ENCODE measurements at places on chromosomes 5 and 9.
A peak's percentile ranks its signal among the peaks of the same experiment; 100 is the strongest.

DNA sequence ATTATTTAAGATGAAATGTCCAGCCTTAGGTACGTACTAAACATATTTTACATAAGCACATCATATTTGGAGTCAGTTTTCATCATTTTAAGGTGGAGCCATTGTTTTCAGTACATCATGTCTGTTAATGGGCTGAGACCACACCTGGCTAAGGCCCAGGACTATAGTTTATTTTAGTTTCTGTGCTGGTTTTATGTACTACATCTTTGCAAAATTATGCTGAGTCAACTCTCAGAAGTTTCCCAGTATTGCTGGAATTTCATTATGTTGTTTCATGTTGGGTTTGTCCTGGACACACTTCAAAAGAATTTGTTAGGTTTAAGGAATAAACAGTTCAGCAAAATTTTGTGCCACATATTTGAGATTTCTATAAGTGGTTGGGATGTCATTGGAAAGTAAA is 171.2 kb downstream of the CCDC171 start:
- DNase-seq: no peak

- no peak for DNase-seq
Measured at GRCh38 chr9:121743441-121744001, 92.1 kb downstream of the DAB2IP start.

- DNase-seq: no peak
Measured at GRCh38 chr5:138458384-138458783, 6.9 kb upstream of the EGR1 start.

DNA sequence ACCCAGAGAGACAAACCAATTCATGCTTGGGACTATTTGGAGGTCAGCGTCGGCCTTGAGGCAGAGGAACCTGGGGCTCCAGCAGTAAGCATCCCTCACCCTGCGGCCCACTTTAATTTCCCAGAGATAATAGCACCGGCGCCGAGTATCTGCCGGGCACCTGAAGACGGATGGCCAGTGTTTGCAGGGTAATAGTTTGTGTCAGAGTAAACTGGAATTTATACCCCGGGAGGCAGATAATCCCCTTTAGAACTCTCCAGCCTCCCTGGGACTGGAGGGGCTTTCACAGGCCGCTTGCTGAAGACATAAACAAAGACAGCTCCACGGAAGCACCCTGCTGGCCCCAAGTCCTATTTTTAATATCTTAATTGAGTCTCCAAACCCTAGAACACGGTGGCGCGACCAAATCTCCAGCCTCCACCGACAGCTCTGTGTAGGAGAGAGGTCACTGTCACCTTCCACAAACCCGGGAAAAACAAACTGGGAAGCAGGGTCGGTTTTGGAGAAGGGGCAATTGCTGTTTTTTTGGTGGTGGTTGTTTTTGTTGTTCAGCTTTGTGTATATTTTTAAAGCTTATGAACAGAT is 17.4 kb upstream of the FCN1 start:
- DNase-seq: no peak

- DNase-seq: no peak
Measured at GRCh38 chr5:37375091-37375490, 4.0 kb upstream of the WDR70 start.

- DNase-seq: peak; percentile 6
Measured at GRCh38 chr5:43631182-43631910, 28.4 kb downstream of the NNT start.

DNA sequence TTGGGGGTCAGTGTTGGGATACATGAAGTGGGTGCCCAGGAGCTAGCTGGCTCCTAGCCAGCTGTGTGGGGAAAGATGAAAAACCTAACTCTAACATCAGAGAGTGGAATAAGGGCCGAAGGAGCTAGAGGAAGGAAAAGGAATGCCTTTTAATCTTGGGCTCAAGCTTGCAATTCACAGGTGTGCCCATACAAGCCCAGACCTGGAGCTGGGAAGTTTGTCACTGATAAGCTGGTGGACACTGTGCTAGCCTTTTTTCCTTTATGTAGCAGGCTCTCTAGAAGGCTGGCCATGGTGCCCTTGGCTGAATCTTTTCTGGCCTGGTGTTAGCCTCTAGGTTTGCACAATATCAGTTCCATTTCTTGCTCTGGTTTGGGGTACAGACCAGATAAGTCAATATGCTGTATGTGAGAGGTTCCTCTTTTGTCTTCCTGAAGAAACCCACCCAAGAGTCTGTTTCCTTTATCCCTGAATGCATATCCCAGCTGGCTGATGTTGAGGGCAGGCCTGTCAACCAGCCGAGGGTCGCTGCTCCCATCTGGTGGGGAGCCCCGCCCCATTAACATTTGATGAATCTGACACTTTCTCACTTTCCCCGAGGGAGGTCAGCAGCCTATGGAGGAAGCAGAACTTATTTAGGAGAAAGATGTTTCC is 92.4 kb upstream of the CXCL14 start:
- no peak for DNase-seq

DNA sequence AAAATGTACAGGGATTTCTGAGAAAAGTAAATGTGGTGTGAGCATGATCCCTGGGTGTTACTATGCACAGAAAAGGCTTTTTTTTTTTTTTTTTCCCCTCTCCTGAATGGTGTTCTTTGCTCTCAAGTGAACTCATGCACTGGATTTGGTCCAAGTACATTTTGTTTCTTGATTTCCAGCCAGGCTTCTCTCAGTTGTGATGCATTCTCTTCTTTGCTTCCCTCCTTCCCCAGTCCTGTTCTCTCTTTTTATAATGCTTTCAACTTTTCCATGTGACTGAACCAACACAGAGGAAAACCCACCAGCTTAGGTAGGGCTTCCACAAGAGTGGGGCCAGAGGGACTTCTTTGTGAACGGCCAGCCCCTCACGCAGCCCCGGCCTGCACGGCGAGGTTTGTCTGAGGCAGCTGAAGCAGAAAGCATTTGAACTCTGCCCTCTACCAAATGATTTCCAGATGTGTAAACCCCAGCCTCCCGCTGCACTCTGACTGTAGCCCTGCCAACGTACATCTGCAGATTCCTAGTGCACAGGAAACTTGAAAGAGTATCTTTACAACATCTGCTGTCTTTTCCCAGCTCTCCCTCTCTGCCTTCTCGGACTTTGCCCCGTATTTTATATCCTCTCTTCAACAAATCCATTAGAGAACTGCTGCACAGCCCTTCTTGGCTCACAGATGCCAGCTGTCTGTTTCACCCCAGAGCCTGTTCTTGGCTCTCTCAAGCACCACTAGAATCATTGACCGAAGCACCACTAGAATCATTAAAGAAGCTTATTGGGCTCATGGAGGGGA is 71.8 kb upstream of the CD180 start:
- no peak for DNase-seq

DNA sequence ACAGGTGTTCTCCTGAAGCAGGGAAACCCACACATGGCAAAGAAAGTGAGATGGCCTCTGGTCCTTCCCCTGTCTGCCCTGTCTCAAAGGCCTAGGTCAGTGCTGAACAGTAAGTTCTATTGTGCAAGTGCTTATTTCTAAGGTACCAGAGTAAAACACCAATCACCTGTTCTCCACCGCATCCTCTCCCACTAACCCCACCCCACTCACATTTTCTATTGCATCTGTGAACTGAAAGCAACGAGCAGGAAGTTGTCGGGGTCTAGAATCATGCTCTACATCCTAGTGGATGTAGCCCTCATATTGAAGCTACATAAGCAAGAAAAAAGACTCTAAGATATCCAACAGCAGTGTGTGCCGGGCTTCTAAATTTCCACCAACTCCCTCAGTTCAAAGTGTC is 265.9 kb downstream of the ENC1 start:
- peak; percentile 16 for DNase-seq

GRCh38 chr5:154209591-154210081 is 19.1 kb downstream of the GALNT10 start:
- no peak for DNase-seq

GRCh38 chr5:17076272-17076671 is 140.2 kb upstream of the MYO10 start:
- DNase-seq: no peak

GRCh38 chr9:84669013-84669287 is 579 bp upstream of the NTRK2 start:
- DNase-seq: no peak

GRCh38 chr5:179926657-179927056 is 19.0 kb upstream of the TBC1D9B start:
- DNase-seq: no peak

GRCh38 chr9:110997847-110998246 is 40.4 kb downstream of the LPAR1 start:
- DNase-seq: no peak

GRCh38 chr5:77638763-77639671 is 504 bp upstream of the OTP start:
- DNase-seq: no peak

- DNase-seq: no peak
Measured at GRCh38 chr5:139647506-139648204, 494 bp upstream of the CXXC5 start.

- DNase-seq: no peak
Measured at GRCh38 chr5:149017636-149018035, 45.2 kb downstream of the SH3TC2 start.

DNA sequence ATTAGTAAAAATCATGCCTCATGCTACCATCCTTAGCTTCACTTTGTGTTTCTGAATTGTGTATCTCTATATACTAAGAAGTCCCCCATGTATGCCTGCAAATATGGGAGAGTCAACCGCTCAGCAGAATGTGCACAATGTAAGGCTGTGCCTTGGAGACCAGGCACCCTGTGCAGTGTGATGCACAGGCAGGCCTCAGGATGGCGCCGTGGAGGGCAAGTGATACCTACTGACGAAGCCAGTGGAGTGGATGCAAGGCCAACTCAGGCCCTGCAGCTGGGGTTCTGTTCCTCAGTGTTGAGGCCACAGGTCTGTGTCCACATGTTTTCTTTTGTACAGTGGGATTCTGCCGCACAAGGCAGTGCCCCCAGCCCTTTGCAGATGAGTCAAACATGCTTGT is 28.4 kb downstream of the SYK start:
- DNase-seq: no peak

DNA sequence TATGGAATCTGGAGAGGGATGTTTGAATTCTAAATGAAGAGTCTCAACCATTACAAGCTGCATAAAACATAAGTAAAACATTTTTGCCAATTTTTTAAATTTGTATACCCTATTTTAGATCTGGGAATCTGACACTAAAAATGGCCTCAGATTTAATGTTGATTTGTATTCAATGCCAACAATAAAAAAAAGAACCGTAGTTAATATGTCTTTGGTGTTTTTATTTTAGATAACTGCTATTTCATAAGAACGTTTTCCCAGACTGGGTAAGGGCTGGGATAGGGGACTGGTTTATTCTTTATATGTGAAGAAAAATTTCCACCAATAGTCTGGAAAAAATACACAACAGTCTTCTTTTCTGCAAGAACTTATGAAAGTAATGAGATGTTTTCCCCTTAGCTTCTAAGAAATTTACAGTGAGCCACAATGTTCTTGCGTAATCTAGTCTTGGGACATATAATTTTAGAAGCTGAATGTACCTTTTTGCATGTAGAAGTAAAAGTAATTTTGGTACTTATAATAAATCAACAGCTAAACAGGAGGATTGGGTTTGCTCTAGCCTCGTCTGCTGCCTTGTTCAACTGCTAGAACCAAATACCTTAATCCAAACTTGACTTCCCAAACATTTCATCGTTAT is 244.6 kb upstream of the EFNA5 start:
- no peak for DNase-seq

GRCh38 chr9:136143215-136144001 is 24.7 kb upstream of the TMEM250 start:
- DNase-seq: no peak

- DNase-seq: no peak
Measured at GRCh38 chr5:9222054-9222976, 323.6 kb downstream of the SEMA5A start.

DNA sequence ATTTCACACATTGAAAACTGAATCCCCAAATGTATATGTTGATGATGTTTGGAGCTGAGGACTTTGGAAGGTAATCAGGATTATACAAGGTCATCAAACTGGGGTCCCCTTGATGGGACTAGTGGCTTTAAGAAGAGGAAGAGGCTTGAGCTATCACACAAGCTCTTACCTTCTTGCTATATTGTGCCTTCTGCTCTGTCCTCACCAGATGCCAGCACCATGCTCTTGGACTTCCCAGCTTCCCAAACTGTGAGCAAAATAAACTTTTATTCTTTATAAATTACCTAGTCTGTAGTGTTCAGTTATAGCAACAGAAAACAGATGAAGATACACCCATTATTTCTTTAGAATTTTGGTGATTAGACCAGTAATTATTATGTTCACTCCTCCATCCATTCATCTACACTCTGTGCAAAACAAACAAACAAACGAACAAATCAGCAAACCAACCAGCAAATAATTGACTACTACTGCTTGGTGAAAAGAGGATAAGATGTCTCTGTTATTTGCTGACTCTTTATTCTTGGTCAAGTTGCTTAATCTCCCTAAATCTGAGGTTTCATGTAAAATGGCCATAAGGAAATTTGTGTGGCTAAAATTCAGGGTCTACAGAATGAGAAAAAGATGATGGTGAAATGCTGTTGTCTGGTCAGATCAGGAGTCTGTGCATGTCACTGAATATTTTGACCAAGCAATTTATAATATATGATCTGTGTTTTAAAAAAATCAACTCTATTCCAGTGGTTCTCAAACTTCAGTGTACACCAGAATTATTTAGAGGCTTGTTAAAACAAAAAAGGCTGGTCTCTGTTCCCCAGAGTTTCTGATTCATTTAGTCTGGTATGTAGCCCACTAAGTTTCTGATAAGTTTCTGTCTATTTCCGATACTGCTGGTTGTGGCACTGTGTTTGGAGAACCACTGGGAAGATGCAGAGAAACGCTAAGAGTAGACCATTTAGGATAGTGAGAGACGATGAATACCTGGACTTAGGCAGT is 854.1 kb downstream of the MAT2B start:
- no peak for DNase-seq

GRCh38 chr9:71767776-71768321 is 464 bp downstream of the CEMIP2 start:
- DNase-seq: no peak

GRCh38 chr9:16619914-16620520 is 250.5 kb downstream of the BNC2 start:
- DNase-seq: no peak

DNA sequence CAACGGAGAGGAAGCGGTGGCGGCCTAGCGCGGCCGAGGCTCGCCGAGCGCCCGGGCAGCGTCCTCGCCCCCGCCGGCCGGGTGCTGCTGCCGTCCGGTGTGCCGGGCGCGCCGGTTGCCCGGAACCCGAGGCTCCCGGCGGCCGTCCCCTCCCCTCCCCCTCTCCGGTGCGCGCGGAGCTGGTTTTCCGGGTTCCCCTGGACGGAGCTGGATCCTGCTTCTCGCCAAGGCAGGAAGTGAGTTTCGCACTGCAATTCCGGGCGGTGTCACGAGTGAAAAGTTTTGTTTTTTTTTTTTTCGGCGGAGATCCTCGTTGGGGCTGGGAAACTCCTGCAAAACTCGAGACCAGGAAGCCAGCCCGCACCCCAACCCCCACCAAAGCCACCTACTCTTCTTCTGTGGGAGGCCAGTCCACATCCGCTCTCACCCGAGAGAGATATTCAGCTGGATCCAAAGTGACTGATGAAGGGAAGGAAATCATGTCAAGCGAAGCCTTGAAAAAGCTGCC is at the start of gene ERBIN:
TSS of gene ERBIN (plus strand) at position 300 of the 508 bp plus-strand sequence. CDS start 66,144 bp downstream, outside the sequence.
- DNase-seq: peak; percentile 76

DNA sequence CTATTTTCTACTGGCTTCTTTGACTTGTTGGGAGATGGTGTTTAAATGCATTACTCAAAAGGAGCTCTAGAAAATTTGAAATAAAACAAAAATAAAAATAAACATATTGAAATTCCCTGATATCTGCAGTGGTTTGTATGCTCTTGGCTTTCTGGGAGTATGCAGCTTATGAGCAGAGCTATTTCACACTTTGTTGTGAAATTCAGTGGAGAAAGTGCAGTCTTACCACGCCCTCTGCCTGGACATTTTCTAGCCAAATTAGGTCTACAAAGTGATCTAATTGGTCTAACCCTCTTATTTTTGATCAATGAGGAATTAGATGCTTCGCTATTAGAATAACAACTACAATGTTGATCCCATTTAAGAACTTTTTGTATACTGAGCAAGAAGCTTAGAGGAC is 66.8 kb downstream of the INSYN2B start:
- DNase-seq: no peak

All from GM06990 (cell line).